ENCODE measurements at places on chromosomes 12 and 14. TPM values are rescaled to one million over a fixed set of nuclear protein-coding genes. Genes with fewer than 3 reads are reported as not detected.

TOMM20L gene
- not detected for total RNA-seq

- DNase-seq, result no peak
These were observed 43.1 kb downstream of the CHST11 start for GRCh38 chr12:104499668-104500332.

DNA sequence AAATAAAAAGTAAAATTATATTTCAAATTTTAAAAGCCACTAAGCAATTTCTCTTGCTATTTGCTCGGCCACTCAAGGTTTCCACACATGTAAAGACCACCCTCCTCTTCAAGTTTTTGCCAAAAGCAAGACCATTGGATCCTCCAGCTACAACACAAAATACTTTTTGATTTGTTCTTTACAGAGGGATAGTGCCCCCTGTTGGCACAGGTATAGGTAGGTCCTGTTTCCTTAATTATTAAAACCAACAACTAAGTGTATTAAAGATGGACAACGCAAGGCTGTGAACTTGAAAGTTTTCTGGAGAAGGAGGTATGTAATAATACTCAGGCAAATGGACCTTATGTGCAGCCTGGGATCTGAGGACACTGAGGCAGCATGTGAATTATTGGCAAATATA lies 23.8 kb downstream of the ATP6V1D start:
- peak; percentile 13 for DNase-seq

DNA sequence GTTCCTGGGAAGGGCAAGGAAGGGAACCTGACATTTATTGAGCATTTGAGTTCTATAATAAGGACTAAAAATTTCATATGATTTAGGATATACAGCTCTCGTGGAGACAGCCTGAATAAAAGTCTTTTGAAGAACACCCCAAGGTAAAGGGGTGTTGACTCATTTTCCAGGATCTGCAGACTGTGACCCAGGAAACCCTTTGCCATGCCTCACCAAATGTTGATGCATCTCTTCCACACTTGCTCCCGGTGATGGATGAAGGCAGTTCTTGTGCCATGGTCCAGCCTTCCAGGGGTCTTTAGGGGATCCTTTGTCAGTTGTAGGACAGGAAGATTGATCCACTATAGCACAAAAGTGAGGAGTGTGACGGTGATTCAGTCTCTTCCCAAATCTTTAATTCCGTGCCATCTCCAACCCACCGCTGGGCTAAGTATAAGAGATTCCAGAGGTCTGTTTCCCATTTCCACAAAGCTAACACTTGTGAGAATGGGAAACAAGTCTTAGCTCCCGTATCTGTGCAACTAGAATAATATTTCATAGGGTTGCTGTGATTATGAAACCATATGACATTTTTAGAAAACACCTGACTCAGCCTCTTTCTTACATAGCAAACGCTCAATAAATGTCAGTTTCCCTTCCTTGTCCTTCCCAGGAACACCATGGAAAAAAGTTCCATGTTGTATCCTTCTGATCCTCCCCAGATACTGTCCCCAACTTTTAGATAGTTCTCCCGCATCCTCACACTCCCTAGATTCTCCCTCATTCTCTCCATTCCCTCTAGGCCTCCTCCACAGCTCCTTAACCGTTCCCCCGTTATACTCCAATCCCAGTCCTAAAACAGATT lies 836 bp downstream of the AAAS start:
- no peak for DNase-seq

GRCh38 chr14:99350751-99351150 lies 78.8 kb upstream of the BCL11B start:
- DNase-seq, result no peak
